Substantia nigra (tissue), 51 donors: ENCODE measurements at places on chromosomes 12 and 14.

- no peak for DNase-seq
Observed at GRCh38 chr14:62710811-62711210, 334.4 kb downstream of the KCNH5 start.

- DNase-seq: no peak
Observed at GRCh38 chr14:29062976-29063375, 296.4 kb downstream of the FOXG1 start.

DNA sequence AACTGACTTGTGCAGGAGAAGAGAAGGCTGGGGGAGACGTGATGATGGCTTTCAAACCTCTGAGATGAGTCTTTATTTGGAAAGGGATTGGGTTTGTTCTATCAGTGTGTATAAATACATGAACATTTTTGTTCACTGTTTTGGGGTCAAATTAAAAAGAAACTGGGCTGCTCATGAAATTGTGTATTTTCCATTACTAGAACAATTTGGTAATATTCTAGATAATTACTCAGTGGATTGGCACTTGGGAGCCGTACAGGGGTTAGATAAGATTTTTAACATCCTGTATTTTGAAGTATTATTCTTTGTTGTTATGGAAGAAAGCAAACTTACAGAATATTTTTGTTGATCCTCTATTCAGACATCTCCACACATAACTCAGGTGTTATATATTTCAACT lies 340.6 kb downstream of the PRKD1 start:
- no peak for DNase-seq

DNA sequence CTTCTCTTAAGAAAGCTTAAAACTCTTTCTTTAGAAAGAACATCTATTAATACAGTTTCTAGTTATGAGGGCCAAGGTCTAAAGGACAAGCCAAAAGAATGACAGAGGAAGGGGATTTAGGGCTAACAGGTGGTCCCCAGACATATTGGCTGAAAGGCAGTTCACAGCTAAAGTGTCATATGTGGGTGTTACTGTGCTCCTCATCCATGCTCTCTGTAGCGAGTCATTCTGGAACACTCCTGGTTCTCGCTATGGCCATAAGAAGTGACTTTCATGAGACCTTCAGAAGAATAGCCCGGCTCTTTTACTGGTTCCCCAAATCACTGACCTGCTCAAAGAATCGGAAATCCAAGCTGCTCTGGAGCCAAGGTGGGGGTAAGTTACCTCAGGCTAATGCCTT lies 55.0 kb downstream of the TBK1 start:
- DNase-seq: no peak

GRCh38 chr14:92217936-92218335 lies 96.2 kb downstream of the CPSF2 start:
- DNase-seq: no peak

GRCh38 chr14:59428581-59429012 lies 36.6 kb downstream of the GPR135 start:
- no peak for DNase-seq

DNA sequence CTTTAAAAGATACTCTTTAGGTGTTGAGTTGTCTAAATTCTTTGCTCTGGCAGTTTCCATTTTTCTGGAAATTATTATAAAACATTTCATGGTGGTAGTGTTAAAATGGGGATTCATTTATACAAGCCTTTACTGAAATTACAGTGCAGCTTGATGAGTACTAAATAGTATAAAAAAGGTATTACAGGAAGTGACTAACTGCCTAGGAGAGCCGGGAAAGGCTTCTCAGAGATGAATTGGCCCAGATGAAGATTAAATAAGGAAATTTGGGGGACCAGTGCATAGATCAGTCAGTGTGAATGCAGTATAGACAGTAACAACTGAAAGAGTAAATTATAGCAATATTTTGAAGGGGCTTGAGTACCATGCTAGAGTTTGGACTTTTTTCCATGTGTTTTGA lies 7.5 kb downstream of the PSMA6 start:
- no peak for DNase-seq

DNA sequence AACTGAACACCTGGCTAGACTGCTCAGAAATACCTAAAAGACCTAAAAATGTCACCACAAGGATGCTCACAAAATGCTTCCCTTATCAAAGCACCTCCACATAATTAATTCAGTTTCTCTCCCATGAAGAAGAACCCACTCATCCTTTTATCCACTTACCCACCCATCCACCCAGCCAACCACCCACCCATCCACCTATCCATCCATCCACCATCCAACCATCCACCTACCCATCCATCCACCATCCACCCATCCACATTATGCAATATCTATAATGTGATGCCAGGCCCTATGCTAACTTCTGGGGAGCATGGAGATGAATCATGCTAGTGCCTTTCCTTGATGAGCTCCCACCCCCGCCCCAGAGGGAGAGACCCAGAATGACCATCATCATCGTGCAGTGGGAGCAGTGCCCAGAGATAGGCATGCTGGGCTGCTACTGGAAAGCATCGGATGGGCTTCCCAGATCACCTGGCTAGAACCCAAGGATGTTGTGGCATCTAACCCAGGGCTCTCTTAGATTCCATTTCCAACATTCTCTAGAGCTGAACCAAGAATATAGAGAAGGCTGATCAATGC lies 166.6 kb downstream of the TTC7B start:
- DNase-seq: no peak

GRCh38 chr12:66446276-66446675 lies 144.0 kb downstream of the HELB start:
- DNase-seq: no peak

- no peak for DNase-seq
Observed at GRCh38 chr12:67116134-67116533, 153.0 kb upstream of the CAND1 start.

- DNase-seq: no peak
Observed at GRCh38 chr14:65153101-65153500, 50.8 kb upstream of the MAX start.

DNA sequence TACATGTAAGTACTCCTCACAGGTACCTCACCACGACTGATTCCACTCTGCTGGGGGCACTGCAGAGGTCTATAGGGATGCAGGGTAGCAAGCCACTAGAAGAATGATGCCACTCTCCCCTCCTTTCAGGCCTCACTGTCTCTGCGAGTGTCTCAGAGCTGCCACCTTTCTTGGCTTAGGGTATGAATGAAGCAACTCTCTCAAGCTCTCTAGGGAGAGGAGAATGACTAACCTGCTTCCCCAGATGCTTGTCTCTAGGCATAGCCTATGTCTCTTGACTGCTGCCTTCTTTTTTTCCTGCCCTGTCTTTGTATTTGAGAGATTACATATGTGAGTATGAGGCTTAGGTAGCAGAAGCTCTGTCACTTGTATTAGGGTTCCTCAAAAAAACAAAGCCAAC lies 566.5 kb upstream of the ATP2B1 start:
- no peak for DNase-seq

DNA sequence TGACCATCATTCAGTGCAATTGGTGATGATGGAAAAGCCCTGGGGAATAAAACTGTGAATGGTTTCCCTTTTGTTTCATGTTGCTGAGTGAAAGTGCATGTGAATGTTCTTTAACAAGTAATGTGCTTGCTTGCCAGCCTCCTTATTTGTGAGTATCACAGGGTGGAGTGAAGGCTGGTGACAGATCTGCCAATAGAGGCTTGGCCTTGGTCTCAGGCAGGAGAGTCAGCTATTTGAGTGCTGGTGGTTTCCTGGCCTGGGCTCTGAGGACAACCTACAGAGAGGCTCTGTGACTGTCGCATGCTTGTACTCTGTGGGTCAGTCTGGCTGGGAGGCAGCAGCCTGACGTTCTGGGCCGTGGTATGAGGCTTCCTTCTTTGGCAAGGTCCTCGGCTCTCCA lies 20.7 kb downstream of the KRT85 start:
- DNase-seq: peak; percentile 41

- no peak for DNase-seq
Observed at GRCh38 chr12:111277570-111277969, 91.3 kb downstream of the PHETA1 start.

DNA sequence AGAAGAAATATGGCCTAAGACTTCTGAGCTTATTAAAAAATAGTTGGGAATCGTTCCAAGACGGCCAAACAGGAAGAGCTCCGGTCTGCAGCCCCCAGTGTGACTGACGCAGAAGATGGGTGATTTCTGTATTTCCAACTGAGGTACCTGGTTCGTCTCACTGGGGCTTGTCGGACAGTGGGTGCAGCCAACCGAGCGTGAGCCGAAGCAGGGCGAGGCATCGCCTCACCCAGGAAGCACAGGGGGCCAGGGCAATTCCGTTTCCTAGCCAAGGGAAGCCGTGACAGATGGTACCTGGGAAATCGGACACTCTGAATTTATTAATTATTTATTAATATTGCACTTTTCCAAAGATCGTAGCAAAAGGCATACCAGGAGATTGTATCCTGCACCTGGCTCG lies 857.8 kb downstream of the C12orf50 start:
- no peak for DNase-seq

DNA sequence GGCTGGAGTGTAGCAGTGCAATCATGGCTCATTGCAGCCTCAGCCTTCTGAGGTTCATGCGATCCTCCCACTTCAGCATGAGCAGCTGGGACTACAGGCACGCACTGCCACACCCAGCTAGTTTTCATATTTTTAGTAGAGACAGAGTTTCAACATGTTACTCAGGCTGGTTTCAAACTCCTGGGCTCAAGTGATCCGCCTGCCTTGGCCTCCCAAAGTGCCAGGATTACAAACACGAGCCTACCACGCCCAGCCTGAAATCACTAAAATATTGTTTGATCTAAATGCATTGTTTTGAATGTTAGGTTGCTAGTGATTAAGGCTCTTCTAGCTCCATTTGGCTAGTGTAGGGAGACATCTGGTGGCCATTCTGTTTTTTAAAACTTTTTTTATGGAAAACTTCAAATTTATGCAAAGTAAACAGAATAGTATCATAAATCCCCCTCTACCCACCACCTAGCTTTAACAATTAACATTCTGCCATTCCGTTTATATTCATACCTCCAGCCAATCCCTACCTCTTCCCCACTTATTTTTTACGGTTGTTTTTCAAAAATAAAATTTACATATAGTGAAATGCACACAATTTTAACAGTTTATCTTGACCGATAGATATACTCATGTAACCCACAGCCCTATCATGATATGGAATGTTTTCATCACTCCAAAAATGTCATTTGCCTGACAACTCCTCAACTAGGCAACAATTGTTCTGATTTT lies 37.8 kb downstream of the MYO1H start:
- no peak for DNase-seq

DNA sequence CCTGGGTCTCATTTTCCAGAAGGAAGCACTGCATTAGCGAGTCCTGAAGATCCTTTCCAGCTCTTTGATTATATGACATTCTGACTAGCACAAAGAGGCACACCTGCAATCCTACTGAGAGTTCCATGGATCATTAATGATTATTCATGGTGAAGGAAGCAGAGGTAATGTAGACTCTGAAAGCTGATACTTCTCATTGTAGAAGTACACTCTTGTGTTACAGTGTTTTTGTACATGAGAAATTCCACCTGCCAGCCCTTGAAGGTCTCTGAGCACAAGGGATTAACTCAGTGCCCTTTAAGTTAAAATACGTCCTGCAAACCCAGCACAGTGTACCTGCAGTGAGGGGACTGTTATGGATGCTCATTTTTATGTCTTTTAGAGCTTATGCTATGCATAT lies 558.8 kb upstream of the FBXO33 start:
- DNase-seq: no peak

- DNase-seq: no peak
Observed at GRCh38 chr12:6903722-6904121, 900 bp upstream of the LRRC23 start.

- no peak for DNase-seq
Observed at GRCh38 chr12:105406497-105406896, 76.0 kb downstream of the C12orf75 start.

DNA sequence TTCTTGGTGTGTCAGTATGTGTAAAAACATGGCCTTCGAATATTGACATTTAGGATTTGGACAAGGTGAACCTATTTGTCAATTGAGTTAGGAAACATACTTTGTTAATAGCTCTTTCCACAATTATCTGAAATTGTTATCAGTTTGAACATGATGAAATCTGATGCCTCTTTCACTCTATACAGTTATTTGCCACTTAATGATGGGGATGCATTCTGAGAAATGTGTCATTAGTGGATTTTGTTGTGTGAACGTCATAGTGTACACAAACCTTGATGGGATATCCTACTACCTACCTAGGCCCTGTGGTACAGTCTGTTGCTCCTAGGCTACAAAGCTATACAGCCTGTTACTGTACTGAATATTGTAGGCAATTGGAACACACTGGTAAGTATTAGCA lies 4.8 kb downstream of the TULP3 start:
- DNase-seq: no peak

- DNase-seq: peak; percentile 22
Observed at GRCh38 chr12:95205685-95206084, 11.6 kb downstream of the FGD6 start.

DNA sequence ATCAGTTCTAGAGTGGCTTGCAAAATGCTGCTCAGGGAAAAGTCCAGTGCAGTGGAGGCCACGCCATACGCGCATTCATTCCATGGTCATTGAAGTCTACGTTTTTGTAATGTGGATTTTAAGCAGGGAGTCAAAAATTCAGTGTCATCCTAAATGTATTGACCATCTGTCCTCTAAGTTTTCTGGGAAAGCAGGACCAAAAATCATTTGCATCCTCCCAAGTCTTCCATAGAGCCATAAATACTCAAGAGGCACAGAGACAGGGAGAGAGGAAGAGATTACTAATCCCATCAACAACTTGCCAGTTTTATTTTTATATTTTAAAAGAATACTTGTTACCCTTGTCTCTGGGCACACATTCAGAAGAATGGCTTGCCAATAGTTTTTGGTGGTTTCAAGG lies 36.9 kb downstream of the RHOJ start:
- DNase-seq: no peak

GRCh38 chr14:90900476-90901083 lies 84.3 kb upstream of the TTC7B start:
- no peak for DNase-seq

DNA sequence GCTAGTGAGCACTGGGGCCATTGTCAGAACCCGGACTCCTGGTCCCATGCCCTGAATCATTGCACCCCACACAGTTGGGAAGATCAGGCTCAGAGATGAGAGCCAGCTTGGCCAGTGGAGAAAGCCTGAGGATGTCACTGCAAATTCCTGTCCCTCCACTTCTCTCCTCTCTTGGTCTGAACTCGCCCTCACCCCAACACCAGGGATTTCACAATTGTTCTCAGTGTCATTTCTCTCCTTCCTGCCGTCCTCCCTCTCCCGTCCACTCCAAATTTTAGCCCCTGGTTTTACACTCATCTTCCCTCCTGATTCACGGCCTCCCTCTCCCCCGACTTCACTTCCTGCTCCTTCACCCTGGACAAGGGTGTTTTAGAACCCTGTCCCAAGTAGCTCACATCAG lies 11.1 kb downstream of the KRT75 start:
- no peak for DNase-seq
